ENCODE measurements at places on chromosomes 5 and 9.
A peak's percentile ranks its signal among the peaks of the same experiment; 100 is the strongest.

GRCh38 chr5:110351430-110351829 lies 375.0 kb downstream of the TMEM232 start:
- DNase-seq, result no peak

GRCh38 chr5:126846744-126847455 lies 70.0 kb downstream of the LMNB1 start:
- no peak for DNase-seq

- no peak for DNase-seq
Observed at GRCh38 chr9:4308482-4308881, 8.6 kb upstream of the GLIS3 start.

GRCh38 chr5:127026166-127026565 lies 4.2 kb downstream of the MARCHF3 start:
- no peak for DNase-seq

- DNase-seq, result peak; percentile 47
Observed at GRCh38 chr9:131799177-131799823, 59.4 kb upstream of the RAPGEF1 start.

GRCh38 chr5:151676314-151676712 lies 10.4 kb downstream of the SPARC start:
- no peak for DNase-seq

DNA sequence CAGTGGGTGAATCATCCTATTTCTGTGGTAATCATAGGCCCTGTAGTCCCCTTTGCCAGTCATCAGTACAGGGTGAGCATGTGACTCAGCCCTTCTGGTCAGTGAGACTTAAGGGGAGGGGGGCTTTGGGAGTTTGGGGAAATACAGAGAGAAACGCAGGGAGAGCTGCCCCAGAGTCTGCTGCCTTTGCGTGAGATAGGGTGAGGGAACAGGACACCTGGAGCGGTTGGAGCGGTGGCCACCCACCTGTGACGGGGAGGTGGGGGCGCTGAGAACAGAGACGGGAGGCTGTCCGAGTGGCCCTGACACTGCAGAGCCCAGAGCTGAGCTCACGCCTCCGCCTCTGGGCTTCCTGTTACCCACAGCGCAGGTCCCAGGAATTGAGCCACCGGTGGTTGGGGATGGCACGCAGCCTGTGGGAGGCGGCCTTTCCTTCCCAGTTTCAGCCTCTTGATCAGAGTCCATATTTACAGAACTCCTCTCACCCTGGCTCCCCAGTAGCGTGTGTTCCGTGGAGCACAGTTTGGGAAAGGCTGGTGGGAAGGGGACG lies 92.0 kb upstream of the ERCC6L2 start:
- DNase-seq, result no peak

DNA sequence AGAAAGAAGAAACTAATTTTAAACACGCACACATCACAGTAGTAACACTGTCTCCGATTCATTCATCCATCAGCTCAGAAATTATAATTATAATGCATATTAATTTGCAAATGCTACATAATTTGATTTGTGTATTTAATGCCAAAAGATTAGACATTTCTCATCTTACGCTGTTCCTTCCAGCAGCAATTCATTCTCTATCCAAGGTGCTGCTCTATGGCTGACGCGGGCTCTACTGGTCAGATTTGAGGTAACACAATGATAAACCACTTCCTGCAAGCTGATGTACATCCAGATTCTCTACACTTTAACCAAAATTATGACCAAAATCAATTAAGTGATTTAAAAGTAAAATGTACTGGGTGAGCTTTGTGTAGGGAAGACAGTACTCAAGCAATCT lies 77.9 kb upstream of the ICE1 start:
- no peak for DNase-seq

- peak; percentile 19 for DNase-seq
Observed at GRCh38 chr9:124216474-124217176, 41.1 kb upstream of the NEK6 start.

DNA sequence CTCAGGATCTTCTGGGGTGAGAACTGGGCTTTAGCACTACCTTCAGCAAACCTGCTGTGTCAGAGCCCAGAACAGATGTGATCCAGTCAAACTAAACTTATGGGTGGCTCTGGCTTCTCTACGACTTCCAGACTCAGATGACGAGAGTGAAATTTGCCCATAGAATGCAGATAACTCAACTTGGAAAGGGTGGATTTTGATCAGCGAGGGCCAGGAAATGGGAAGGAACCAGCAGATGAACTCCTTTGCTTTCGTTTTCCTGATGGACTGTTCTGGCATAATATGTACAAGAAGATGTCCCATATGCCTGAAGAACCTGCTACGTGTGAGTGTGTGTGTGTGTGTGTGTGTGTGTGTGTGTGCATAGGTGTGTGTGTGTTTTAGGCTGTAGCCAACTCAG lies 132.0 kb upstream of the MOCS2 start:
- no peak for DNase-seq

DNA sequence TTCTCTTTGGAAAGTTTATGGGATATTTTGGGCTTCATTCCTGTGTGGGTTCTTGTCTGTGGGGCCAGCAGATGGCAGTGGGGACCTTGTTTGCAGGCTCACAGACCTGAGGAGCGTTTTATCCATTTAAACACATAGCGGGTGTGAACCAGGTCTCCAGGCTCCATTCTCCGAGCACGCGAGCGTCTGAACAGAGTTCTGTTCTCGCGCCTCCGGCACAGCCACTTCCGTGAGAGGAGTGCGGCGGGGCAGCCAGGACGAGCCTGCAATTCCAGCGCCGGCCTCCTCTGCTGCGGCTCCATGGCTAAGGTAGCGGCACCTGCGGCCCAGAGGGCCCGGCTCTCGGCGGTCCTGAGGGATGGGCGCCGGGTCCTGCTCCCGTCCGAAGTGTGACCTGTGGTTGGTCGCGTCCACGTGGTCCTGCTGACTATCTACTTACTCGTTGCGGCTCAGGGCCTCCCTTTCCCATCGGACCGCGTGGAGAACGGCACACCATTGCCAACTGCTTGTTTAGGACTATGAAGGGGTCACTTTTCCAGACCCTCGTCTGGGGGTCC lies 7.3 kb downstream of the NRARP start:
- DNase-seq, result peak; percentile 33

DNA sequence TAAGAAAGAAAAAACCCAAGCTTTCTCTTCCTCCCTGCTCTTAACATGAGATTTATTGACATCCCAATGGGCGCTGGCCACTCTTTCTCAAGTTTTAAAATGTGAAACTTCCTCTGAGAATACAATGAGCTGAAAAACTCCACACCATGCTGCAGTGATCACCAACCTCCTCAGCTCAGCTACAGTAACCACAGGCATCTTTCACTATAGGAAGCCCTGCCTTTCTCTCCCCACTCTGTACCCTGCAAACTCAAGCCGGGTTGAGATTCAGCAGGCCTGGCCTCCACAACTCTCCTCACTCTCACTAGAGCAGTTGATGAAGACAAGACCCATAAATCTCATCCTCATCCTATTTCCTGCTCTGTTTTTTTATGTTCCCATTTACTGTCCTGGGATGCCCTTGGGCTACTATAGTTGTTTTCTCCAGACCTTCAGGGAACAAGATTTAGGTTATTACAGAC lies 48.3 kb downstream of the SH3TC2 start:
- no peak for DNase-seq

DNA sequence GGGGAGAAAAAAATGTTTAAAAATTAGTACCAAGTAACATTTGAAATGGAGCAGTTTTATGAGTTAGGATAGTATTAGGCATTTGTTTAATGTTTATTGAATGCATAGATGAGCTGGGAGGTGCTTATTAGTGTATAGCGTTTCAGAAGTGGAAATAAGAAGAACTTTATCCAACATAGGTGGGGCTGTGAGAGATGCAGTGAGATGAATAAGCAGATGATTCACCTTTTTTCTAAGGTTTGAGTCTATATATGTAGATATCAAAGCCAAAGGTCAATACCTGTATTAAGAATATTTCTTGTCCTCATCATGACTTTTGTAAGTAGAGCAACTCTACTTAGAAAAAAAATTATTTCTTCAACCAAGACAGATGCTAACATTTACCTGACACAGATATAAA lies 54.6 kb upstream of the POU4F3 start:
- DNase-seq, result no peak

DNA sequence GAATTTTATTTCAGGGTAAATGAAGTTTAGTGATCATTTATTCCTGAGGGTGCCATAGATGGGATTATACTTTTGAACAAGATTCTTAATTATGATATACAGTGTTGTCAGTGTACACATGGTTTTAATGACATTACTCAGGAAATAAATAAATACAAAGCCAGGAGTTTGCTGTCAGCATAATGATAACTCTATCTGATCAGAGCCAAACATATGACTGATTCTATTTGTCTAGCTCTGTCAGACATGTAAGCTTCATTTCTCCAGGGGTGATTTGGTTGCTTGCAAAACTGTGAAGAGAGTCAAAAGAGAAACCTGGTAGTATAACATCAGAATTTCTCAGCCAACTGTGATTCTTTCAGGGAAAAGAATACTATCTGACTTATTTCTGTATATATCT lies 1425.8 kb upstream of the C9orf72 start:
- no peak for DNase-seq

DNA sequence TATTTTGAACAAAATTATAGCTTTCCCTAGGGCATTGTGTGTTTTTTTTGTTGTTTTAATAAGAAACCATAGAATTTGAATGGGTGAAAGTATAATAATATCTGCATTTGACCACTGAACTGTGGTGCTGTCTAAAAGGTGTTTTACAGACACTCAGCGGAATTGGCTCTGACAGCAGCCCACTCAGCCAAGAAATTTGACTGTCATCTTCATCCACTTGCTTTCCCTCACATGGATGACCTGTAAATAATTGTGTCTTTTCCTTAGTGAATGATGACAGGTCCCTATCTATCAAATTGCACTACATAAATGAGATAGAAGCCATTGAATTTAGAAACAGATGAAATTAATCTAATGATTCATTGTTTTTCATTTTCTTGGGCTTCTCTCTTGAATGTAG lies 150.0 kb downstream of the PAM start:
- DNase-seq, result no peak

- DNase-seq, result peak; percentile 32
Observed at GRCh38 chr9:38417003-38417945, 7.0 kb downstream of the IGFBPL1 start.

All from activated naive CD4-positive, alpha-beta T cell treated with anti-CD3 and anti-CD28 coated beads, Interleukin-2, amount 50 U/mL, for 16 hours (primary cell).